EH (cell line): ENCODE measurements at places on chromosomes 13 and 19.

- DNase-seq: no peak
These were observed 74.2 kb downstream of the RASA3 start for GRCh38 chr13:114058051-114058867.

GRCh38 chr13:38900188-38900587, 90.4 kb downstream of the STOML3 start:
- DNase-seq: no peak

DNA sequence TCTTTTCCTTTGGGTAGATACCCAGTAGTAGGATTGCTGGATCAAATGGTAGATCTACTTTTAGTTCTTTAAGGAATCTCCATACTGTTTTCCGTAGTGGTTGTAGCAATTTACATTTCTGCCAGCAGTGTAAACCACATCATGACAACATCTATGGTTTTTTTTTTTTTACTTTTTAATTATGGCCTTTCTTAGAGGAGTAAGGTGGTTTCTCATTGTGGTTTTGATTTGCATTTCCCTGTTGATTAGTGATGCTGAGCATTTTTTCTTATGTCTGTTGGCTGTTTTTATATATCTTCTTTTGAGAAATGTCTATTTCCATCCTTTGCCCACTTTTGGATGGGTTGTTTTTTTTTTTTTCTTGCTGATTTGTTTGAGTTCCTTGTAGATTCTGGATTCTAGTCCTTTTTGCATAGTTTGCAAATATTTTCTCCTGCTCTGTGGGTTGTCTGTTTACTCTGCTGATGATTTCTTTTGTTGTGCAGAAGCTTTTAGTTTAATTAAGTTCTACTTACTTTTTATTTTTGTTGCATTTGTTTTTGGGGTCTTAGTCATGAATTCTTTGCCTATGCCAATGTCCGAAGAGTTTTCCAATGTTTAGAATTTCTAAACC, 38.8 kb downstream of the TDRD3 start:
- no peak for DNase-seq

GRCh38 chr13:21606796-21607195, 2.8 kb upstream of the MICU2 start:
- DNase-seq: no peak

DNA sequence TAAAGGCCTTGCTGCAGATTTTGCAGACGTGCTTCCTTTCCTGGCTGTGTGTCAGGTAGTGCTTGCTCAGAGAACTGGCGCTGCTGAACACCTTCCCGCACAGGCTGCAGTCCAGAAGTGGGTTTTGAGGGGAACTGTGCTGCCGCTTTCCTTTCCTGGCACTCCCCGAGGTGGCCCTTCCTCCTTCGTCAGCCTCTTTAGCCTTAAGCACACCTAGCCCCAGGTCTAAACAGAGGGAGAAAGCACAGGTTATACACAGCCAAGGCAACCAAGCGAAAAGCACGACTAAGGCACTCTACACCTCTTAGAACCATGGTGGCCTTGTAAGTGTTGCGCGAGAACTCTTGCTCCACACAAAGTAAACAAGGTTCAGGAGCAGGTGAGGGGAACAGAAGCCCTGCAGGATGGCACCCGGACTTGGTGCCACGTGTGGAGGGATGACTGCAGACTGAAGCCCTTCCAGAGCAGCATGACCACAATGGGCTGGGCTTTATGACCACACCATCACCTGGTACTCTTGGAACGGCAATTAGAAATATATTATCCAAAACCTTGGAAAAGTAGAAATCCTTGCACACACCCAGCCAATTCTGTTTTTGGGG, 23.6 kb downstream of the ZNF541 start:
- DNase-seq: no peak

- no peak for DNase-seq
These were observed 405.8 kb downstream of the FGF9 start for GRCh38 chr13:22076658-22077057.
